Kidney epithelial cell (primary cell): ENCODE measurements at places on chromosomes 4 and X.

GRCh38 chr4:20354120-20354519, 102.4 kb downstream of the SLIT2 start:
- DNase-seq, result no peak

DNA sequence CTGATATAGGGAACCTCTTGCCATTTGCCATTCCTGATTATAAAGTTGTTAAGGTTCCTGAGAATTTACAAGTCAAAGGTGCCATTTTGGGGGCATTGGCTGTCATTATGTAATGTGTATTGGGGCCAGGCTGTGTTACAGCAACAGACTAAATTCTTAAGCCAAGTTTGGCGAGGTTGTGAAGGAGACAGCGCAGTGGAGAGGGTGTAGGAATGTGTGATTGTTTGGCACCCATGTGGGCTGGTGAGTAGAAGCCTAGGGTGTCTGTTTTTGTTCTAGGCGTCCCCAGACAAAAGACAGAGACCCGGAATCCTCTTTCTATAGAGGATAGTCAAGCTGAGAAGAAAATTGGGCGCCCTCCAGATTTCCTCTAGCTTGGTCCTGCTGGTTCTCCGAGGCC, 2535.3 kb downstream of the PCDH7 start:
- DNase-seq, result no peak

DNA sequence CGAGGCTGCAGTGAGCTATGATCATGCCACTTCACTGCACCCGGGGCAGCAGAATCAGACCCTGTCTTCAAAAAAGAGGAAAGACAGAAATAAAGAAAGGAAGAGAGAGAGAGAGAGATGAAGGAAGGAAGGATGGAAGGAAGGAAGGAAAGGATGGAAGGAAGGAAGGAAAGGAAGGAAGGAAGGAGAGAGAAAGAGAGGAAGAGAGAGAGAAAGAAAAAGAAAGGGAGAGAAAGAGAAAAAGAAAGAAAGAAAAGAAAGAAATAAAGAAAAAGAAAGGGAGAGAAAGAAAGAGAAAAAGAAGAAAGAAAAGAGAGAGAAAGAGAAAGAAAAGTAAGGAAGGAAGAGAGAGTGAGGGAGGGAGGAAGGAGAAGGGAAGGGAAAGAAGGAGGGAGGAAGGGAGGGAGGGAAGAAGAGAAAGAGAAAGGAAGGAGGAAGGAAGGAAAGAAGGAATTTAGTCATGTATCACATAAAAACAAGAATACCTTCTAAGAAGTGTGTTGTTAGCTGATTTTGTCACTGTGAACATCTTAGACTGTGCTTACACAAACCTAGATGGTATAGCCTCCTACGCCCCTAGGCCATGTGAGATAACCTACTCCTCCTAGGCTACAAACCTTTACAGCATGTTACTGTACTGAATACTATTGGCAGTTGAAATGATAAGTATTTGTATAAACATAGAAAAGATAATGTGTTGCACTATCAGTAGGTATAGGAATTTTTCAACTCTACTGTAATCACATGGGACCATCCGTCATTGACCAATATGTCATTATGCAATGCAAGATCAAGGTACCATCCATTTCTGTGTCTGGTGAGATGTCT, 17.4 kb upstream of the AFF1 start:
- no peak for DNase-seq

DNA sequence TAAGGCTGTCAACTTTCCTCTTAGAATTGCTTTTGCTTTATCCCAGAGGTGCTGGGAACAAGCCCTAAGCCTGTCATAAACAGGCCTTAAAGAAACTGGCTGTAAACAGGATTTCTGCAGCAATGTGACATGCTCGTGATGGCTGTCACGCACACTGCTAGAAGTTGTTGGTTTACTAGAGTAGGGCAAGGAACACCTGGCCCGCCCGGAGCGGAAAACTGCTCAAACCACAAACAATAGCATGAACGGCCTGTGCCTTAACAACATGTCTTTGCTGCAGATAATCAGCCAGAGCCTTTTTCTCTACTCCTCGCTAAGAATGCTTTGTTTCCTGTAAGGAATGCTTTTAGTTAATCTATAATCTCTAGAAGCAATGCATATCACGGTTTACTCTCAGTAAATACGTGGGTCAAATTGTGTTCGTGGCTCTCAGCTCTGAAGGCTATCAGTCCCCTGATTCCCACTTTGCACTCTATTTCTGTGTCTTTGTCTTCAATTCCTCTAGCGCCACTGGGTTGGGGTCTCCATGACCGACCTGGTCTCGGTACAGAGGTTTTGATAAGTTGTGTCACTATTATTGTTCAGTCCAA, 318.3 kb downstream of the GLUD2 start:
- no peak for DNase-seq

- no peak for DNase-seq
Observed at GRCh38 chr4:187493661-187494060, 501.9 kb upstream of the ZFP42 start.
